ENCODE measurements at places on chromosomes 2 and 18.

- no peak for DNase-seq
Measured at GRCh38 chr18:58025733-58026132, 18.3 kb upstream of the NEDD4L start.

DNA sequence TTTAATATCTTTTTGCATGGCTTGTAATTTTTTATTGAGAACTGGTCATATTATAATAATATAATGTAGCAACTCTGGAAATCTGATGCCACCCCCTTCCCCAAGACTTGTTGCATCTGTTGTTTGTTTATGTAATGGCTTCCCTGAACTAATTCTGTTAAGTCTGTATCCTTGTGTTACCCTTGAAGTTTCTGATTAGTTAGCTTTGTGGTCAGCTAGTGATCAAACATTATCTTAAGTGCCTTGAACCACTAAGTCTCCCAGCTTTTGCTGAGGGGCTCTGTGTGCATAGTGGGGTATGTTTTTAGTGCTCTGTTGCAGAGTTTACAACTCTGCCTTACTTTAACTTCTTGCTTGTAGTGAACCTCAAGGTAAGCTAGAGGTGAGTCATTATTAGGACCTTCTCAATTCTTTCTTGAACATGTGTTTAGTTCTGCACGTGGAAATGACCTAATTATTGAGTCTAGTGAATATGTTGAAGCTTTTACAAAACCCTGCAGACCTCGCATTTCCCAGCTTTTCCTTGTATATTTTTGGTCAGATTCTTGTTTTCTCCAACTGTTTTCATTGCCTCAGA is 24.8 kb downstream of the SMCHD1 start:
- no peak for DNase-seq

GRCh38 chr18:55592572-55592971 is 4.6 kb upstream of the TCF4 start:
- DNase-seq: no peak

- DNase-seq: no peak
Measured at GRCh38 chr2:152449578-152449977, 114.6 kb downstream of the FMNL2 start.

DNA sequence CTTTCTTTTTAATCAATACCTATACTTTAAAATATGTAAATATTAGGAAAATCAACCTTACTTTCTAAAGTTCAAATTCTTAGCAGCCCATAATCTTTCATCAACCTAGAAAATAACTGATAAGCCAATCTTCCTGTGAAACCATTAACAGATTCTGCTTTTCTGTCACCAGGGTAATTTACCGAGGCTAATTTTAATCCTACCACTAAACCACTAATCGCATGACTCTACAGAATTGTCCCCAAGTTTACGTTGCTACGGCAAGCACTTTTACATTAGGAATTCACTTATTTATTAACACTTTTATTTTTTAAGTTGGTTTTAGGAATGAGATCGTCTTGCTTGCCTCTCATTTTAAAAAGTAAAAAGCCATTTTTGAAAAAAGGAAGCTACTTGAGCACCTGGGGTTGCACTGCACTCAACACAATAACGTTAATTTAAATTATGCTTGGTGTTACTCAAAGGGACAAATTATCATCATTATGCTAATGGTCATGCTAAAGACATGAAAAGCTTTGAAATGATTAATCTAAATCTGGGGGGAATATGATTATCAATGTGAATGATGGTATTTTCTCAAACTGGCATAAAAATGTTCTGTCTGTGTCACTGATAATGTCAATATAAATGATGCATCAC is 10.2 kb downstream of the ZNF516 start:
- DNase-seq: no peak

GRCh38 chr2:69201259-69201658 is 185.8 kb downstream of the GFPT1 start:
- DNase-seq: no peak

DNA sequence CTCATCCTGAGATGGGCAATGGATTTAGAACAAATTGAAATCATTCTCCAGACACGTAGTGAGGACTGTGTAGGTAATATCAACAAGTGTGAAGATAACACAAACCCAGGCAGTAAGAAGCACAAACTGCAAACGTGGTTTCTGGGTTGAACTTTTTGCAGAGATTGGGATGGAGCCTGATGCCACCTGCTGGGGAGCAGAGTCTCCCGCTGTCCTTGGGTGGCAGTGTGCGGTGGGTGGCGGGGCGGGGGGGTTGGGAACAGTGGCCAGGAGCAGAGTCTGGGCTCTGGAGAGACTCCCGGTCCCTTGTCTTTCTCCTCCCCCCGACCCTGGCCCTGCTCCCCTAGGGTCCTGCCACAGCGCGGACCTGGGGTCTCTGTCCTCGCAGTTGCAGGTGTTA is 19.5 kb downstream of the TRAF3IP1 start:
- no peak for DNase-seq

GRCh38 chr2:218281449-218281848 is 10.9 kb downstream of the TMBIM1 start:
- no peak for DNase-seq

Data from stimulated activated CD4-positive, alpha-beta T cell treated with anti-CD3 and anti-CD28 coated beads, Interleukin-1b, Interleukin-23, amount 100 ng/mL, for 4 hours (primary cell).